Effector CD4-positive, alpha-beta T cell (primary cell): ENCODE measurements at places on chromosomes 11 and 22.

DNA sequence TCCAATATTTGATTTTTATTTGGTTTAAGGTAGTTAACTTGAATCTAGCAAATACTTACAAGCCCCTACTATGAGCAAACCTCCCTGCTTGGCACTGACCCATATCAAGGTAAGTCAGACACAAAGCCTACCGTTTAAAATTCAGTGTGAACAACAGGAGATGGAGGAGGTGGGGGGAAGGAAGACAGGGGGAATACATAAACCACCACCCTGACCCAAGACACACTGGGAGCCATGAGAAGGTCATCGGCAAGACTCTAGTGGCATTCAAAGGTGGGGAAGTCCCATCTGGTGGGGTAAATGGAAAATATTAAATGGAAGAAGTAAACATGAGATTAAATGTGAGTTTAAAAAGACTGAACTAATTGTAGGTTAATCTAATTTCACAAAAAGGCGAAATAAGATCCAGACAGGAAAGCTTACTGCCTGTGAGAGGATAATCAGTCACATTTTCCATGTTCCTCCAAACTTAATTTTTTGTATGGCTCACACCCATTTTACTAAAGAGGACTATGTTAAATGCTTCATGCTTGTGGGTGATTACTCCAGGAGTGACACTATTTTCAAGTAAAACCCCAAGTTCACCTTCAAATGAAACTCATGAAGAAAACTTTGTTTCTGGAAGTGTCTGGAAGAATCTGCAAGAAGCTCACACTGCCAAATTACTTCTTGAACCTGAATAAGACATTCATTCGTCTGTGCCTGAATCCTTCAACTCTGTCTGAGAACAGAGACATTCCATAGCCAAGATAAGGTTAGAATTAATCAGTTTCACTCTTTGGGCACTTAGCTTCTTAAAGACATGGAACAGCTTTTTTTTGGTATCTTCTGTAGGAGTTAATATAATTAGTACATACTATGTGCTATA lies 51.7 kb downstream of the PITPNB start:
- no peak for DNase-seq

DNA sequence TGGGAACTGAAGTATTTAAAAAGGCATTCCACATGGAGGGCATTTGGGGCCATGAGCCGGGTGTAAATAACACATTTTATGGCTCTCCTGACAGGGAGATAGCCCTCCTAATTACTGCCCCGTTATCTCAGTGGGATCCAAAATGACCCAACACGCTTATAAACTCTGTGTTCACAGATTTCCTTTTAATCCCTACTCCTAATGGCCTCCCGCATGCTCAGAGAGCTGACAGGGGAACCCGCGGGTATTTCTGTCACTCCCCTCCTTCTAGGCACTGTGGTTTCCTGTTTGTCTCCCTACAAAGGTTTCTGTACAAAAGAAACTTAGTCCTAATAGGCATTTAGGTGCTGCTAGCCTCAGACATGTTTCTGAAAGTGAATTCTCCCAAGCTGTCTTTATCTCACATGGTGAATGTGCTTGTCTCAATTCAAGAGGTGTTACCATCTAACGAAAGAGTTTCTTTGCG lies 202.8 kb upstream of the SEZ6L start:
- no peak for DNase-seq

- no peak for DNase-seq
Measured at GRCh38 chr11:21174781-21175180, 505.4 kb downstream of the NELL1 start.

DNA sequence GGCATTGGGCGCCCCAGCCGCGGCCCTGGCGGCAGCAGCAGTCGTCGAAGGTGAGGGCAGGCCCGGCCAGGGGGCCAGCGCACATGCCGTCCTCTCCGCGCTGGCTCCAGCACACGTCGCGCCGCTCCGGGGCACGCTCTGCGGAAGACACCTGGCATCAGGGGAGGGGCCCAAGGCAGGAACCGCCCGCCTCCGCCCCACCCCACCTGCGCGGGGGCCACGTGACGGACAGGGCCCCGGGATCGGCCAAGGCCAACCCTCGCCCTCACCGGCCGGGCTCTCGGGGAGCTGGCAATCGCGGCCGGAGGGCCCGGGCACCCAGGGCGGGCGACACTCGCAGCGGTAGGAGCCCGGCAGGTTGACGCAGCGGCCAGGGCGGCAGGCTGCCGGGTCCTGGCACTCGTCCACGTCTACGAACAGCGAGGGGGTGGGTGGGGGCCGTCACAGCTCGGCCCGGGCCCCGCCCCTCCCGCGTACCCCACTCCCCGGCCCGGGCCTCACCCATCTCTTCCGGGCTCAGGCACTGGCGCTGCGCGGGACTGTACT lies 14.9 kb downstream of the SCYL1 start:
- no peak for DNase-seq

GRCh38 chr11:41245184-41245583 lies 214.3 kb downstream of the LRRC4C start:
- no peak for DNase-seq

GRCh38 chr22:38258895-38259294 lies 13.9 kb downstream of the TMEM184B start:
- DNase-seq = no peak

- no peak for DNase-seq
Measured at GRCh38 chr22:20865875-20866445, 7.2 kb downstream of the SNAP29 start.

DNA sequence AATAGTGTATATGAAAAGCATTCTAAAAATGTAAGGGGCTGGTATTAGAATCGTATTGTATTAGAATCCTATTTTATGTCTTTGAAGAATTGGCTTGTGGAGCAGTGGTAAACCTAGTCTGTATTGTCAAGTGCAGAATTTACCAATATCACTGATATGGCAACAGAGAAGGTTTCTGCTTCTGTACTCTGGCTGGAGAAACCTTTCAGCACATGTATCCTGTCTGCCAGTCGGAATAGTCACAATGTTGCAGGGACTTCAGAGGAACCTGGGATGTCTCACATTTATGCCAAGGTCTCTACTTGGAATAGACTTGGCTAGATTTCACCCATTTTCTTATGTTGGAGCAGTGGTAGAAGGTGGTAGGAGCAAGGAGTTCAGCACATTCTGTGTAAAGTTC lies 4.4 kb downstream of the MTMR3 start:
- no peak for DNase-seq

DNA sequence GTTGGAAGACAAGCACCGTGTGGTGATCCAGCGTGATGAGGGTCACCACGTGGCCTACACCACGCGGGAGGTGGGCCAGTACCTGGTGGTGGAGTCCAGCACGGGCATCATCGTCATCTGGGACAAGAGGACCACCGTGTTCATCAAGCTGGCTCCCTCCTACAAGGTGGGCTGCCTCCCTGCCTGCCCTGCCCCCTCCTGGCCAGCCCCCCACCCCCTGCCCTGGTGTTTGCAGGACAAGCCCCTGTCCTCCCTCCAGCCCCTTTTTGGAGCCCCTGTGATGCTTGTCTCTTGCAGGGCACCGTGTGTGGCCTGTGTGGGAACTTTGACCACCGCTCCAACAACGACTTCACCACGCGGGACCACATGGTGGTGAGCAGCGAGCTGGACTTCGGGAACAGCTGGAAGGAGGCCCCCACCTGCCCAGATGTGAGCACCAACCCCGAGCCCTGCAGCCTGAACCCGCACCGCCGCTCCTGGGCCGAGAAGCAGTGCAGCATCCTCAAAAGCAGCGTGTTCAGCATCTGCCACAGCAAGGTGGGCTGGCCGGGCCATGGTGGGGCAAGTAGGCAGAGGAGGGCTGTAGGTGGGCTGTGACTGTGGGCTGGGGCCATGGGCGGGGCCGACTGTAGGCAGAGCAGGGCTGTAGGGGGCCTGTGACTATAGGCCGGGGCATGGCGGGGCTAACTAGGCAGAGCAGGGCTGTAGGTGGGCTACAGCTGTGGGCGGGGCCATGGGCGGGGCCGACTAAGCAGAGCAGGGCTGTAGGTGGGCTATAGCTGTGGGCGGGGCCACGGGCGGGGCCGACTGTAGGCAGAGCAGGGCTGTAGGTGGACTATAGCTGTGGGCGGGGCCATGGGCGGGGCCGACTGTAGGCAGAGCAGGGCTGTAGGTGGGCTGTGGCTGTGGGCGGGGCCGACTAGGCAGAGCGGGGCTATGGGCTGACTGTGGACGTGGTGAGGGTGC lies 13.6 kb downstream of the MUC2 start:
- no peak for DNase-seq

GRCh38 chr11:23585416-23586104 lies 725.3 kb upstream of the CCDC179 start:
- DNase-seq = no peak

DNA sequence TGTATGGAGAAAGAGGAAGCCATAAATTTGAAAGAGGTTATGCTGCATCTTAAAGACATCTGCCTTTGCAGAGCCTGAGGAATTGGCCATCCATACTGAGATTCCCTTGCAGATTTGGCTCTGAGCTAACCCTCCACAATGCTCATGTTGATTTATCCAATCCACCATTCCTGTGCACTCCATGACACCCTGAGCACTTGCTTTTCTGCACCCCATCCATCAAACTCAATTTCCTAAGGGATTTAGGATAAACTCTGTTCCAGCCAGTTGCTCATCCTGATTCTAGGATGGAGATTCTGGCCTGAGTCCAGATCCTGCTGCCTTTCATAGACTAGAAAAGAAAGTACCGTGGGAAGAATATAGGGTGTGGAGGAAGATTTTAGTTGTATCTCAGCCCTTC lies 379.2 kb upstream of the LARGE1 start:
- DNase-seq = no peak

DNA sequence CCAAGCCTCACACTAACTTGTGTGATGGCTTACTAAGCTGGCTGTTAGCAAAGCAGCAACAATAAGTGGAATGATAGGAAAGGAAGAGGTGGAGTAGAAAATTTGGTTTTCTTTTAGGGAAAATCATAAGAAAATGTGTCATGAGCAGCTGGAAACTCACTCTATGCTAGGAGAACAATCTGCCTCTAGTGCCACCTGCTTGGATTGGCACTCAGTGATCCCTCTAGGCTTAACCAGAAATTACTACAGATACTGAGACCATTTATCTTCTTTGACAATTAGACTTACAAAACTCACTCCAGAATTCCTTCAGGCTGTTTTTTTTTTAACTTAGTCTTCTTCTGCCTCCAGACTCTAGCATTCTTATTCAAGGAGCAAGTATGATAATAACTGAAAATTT lies 117.3 kb downstream of the CD44 start:
- no peak for DNase-seq

DNA sequence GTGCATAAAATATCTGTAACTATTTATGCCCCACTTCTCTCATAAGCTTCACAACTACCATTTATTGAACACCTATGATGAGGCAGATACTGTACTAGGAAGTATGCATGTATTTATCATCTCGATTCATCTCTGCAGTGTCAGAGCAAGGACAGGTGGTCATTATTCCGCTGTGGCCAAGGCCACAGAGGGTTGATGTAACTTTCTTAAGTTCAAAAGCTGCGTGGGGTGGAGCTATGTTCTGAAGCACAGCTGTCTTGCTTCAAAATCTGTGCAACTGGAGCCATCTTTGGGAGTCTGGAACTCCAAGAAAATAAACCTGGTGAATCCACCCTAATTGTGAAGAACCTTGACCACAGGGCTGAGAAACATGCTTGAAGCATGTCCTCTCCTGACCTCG lies 60.2 kb upstream of the HMGXB4 start:
- DNase-seq = no peak

DNA sequence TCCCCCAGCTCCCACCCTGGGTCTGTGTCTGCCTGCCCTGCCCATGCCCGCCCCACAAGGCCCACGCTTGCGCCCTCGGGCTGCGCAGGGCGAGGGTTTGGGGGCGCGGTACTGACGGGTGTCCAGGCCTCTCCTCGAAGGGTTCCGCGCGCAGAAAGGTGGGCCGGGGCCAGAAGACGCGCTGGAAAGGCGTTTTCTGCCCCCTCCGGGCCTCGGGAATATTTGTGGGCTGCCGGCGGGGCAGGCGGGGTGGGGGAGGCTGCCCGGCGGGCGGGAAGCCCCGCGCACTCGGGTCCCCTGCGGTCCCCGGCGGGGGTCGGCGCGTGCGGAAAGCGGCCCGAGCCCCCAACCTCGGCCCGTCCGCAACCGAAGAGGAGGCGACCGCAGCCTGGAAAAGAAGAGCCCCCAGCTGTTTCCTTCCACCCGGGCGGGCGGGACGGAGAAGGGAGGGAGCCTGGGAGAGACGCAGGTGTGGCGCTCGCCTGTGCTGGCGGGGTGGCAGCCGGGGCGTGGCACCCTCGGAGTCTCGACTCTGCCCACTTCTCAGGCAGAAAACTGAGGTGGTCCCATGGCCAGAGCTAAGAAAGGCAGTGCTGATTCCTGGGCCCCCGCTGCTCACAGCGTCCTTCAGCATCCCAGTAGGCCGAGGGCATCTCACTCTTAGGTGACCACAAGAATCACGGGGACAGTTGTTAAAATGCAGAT lies 59.0 kb downstream of the THAP12 start:
- DNase-seq = no peak

DNA sequence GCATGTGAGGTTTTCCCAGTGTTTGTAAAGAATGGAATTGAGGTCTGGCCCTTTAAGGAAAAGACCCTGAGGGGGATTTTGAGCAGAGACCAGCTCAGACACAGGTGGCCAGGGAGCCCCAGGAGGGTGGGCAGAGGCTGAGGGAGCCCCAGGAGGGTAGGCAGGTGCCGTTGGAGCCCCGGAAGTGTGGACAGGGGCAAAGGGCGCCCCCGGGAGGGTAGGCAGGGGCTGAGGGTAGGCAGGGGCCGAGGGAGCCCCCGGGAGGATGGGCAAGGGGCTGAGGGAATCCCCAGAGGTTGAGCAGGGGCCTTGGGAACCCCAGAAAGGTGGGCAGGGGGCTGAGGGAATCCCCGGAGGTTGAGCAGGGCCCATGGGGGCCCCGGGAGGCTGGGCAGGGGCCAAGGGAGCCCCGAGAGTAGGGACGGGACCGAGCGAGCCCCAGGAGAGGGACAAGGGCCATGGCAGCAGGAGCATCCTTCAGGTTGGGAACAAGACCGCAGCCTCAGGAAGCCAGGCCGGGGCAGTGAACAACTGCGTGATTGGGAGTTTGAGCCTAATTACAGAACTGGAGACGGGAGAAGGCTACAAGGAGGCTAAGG lies 292.0 kb downstream of the BRD1 start:
- no peak for DNase-seq

- no peak for DNase-seq
Measured at GRCh38 chr11:35983981-35984380, 40.1 kb downstream of the LDLRAD3 start.

DNA sequence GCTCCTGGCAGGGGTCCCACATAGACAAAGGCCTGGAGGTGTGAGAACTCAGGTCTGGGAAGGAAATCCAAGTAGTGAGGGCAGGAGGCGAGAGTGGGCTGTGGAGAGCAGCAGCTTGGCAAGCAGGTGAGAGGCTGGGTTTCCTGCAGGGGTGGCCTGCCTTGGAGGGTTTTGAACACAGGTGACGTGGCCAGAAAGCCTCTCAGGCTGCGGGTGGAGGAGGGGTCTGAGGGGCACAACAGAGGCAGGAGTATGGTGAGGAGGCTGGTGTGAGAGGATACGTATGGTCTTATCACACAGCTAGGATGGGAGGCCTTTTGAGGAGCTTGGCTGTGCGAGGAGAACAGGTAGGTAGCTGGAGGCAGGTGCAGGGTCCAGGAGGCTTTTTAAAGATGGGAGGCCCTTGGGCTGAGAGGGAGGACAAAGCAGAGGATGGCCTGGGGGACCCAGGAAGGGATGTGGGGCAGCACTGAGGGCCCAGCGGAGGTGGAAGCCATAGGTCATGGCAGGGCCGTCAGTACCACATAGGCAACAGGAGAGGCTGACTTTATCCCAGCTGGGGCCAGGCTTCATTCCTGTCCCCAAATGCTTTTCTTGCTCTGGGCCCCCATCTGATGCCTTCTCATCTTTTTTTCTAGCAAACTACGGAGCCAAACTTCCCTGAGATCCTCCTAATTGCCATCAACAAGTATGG lies 84.4 kb downstream of the MYO7A start:
- no peak for DNase-seq
